ENCODE measurements at places on chromosomes 7 and 10.

GRCh38 chr10:48237259-48238250 is 36.9 kb downstream of the FRMPD2 start:
- no peak for DNase-seq

DNA sequence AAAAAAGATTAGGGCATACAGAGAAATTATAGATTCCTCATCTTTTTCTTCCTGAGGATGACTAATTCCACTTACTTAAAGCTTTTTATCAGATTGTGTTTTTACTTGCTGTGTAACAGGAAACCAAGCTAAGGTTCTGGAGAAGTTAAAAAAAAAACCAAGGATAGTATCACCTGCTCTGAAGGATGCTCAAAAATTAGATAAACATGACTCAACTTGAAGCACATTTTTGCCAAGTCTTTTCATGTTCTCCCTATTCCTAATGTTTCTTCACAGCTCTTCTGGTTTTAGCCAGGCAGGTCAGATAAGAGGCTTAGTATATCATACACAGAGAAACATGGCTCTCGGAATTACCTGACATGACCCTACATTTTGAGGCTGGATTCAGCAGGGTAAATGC is 90.3 kb downstream of the CPEB3 start:
- peak; percentile 5 for DNase-seq

- DNase-seq: no peak
Measured at GRCh38 chr7:152860310-152860709, 100.8 kb downstream of the ACTR3B start.

- no peak for DNase-seq
Measured at GRCh38 chr7:114354306-114354705, 60.3 kb upstream of the FOXP2 start.

GRCh38 chr10:96047004-96047649 is 3.7 kb downstream of the CCNJ start:
- no peak for DNase-seq

DNA sequence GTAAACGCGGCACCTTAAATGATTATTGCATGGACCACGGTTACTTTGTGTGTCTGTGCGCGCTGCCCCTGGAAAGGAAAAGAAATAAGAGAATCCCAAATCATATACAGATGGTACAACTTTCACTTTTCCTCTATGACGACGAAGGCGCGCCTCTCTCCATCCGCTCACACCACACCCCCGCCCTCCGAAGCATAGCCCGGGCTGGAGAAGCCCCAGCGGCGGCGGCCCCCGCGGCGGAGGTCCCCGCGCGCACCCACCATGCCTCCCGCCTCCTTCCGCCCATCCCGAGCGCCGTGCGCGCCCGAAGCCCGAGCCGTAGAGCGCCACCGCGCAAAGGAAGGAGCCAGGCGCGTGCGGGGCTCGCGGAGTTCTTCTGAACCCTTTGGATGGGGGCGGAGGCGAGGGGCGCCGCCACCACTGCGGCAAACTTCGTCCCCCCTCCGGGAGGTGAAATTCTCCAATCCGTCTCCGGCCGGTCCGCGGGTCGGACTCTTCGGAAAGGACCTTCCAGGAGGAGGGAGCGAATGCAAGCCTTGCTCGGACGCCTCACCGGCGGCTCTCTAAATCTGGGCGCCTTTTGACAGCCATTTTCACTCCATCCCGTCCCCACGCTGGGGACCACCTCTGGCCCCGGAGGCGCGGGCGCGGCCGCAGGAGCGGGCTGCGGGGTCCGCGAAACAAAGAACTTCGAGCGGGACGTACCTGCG is 588 bp downstream of the GLI3 start:
- DNase-seq: no peak

DNA sequence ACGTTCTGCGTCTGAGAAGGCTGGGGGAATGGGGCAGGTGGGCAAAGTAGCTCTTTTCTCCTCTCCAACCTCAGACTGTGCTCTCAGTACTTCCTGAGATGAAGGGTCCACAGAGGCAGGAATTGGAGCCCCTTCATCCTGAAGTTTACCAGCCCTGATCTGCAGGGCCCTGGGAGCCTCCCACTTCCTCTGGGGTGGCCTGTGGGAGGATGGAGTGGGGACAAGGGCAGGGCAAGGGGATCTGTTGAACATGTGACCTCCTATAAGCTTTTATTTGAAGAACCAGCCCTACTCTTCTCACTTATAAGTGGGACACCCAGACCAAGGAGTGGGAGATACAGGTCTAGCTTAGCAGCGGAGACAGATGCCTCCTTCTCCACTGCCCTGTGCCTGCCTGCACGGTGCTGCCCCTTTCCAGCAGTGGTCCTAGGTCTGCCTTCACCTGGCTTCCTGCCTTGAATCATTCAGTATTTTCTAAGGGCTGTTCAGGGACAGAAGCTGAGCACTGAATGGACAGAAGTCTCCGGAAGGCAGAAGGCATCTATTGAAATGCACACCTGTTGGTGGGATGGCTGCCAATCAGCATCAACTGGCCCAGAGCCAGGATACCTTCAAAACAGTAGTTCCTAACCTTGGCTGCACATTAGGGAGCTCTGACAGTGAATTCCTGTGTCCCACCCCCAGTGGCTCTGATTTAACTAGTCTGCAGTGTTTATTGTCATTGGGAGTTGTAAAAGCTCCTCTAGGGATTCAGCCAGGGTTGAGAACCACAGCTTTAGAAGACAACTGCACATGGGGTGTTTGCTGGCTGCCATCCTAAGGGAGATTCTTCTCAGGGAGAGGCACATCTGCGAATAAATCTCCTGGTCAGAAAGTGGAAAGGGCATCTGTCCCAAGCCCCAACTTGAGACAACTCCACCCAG is 2.7 kb upstream of the ARHGAP22 start:
- no peak for DNase-seq

GRCh38 chr10:30439931-30440330 is 5.9 kb downstream of the MAP3K8 start:
- no peak for DNase-seq

GRCh38 chr10:61125560-61126170 is 181.7 kb upstream of the RHOBTB1 start:
- no peak for DNase-seq

DNA sequence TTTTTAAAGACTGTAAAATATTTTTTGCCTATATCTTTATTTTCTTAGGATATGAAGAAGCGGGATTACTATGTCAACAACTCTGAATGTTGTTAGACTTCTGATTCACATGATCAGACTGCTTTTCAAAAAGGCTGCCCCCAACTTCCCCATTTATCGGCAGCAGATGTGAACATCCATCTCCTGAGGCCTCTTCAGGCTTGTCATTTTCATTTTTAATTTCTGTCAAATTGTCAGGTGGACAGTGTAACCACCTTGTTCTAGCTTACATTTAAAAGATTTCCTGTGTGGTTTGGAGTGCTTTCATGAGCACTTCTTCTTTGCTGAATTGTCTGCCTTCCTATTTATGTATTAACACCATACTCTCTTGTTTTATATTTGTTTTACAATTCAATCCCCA is 78.8 kb upstream of the GSDME start:
- no peak for DNase-seq

GRCh38 chr10:11625019-11625735 is 13.7 kb upstream of the USP6NL start:
- no peak for DNase-seq

- DNase-seq: peak; percentile 62
Measured at GRCh38 chr10:113945075-113945686, 90.7 kb downstream of the NHLRC2 start.

DNA sequence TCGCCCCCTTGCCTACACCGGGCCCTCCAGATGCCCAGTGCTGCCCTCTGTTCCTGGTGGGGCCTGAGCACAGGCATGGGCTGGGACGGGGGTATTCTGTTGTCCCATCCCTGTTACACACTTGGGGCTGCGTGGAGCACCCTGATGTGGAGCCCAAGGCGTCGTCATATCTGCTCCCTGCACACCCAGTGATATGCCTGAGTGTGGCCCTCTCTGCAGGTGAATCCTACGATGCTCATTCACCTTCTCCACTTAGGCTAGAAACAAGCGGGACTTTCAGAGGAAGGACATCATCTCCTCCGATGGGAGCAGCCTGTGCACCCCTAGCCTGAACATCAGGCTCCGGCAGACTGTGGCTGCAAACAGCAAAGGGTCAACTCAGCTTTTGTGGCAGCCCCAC is 91.0 kb upstream of the NPTX2 start:
- DNase-seq: no peak

- no peak for DNase-seq
Measured at GRCh38 chr10:46530249-46531186, 25.9 kb downstream of the GPRIN2 start.

DNA sequence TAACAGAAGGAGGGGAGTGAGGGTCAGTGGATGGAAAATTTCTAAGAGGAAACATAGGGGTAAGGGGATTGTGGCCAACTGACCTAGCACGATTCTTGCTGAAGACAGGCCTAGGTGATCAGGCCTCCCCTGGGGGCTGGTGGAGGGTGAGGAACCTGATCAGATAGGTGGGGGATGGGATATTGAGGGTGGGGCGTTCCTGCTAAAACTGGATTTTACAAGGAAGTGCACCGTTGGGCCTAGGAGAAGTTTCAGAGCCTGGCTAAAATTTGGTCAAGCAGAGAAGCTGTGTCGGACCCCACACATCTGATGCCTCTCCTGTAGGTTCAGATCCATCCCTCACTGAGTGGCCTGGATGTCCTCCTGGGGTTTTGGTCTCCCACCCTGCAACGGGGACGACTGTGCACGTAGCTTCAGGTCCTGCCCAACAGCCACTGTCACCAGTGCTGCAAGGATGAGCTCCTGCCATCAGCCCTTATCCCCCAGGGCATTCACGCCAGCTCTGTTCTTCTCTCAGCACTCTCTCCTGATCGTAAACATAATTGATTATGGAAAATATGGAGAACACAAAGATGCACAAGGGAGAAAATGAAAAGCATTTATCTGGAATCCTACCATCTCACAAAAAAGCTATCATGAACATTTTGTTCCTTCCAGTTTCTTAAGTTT is 89.9 kb downstream of the ADCY1 start:
- DNase-seq: no peak

GRCh38 chr7:117146059-117146458 is 176.8 kb downstream of the WNT2 start:
- DNase-seq: no peak

DNA sequence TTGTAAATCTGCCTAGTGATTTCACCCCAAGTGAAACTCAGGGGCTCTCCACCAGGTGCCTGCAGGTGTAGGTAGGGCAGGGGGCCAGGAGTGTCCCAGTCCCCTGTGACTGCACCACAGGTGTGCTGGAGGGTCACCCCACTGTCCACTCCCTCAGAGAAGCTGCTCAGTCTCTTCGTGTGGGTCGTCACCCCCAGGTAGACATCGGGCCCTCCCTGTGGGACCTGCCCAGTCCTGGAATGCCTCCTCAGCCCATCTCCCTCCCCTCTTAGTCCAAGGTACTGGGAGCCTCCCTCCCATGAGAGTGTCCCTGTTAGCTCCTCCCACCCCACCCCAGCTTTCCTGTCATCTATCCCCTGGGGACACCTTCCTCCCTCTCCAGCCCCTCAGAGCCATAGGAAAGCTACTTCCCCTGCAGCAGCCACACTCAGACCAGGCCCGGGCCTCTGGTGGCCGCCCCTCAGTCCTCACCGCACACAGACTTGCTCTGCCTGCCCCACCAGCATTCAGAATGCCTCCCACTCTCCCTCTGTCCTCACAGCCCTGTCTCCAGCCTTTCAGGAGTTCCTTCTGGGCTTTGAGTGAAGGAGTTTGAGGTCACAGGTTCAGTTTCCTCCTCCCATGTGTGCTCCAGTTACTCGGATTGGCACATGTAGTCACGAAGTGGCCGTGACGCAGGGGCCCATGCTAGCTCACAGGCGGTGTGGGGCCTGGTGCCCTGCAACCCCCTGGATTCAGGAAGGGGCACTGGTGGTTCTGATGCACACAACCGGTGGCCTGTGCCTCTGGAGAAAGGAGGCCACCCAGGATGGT is 5.1 kb downstream of the ALOX5 start:
- DNase-seq: no peak

DNA sequence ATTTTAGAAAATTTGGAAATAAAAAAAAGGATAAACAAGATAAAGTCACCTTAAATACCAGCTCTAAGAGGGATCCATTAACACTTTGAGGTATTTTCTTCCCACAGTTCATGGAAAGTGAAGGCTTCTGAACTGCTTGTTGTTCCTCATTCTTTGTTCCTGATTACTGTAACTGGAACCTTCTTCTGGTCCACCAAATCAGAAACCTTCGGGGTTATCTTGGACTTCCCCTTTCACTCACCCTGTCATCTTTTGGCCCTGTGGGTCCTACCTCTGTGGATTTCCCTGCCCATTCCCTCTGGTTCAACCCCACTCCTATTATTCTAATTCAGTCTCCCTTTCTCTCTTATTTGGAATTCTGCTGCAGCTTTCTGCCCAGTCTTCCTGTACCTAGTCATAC is 116.5 kb upstream of the PRPS1L1 start:
- DNase-seq: no peak

DNA sequence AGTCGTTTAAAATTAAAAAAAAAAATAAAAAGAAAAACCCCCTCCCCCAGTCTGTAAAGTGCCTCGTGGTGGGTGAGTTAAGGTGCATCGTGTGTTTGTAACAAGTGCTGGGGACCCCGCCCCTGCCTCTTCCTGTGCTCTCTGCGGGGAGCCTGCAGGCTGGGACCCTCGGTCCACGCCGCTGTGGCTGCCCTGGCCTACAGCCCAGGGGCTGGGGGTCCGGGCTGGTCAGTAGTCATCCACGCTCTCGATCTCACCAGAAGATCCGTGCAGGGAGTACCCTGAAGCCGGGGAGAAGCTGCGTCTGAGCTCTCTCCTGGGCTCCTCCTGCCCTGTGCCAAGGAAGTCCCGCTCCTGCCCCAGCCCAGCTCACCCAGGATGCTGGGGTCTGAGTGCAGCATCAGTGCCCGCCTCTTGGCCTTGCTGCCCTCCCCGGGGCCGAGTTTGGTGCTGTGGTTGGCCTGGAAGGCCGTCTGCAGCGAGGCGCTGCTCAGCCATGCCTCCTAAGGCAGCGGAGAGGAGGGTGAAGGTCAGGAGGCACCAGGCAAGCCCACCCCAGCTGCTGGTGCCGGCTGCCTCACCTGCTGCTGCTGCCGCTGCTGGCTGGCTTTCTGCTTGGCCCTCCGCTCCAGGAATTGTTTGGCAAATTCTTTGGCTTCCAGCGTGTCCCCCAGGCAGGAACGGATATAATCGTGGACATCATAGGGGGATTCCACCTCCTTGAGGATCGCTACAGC is 8.1 kb downstream of the GNB2 start:
- no peak for DNase-seq

DNA sequence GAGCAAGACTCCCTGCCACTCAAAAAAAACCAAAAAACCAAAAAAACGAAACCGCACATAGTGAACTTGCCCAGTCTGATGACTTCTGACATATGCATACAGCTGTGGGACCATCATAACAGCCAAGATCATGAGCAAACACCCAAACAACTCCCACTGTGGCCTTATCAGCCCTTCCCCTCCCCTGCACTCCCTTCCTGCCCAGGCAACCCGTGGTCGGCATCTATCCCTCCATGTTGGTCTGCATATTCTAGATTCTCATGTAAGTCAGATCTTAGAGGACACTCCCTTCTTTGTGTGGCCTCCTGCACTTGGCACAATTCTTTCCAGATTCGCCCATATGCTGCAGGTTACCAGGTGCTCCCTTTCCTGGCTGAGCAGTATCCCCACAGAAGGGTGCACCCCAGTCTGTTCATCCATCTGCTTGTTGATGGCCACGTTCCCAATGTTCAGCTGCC is 72.8 kb downstream of the GNA12 start:
- no peak for DNase-seq

Data from retinal pigment epithelial cell (primary cell).